ENCODE measurements at places on chromosomes 1 and 21.

GRCh38 chr1:157439302-157439954 is 112.9 kb downstream of the FCRL5 start:
- no peak for DNase-seq

DNA sequence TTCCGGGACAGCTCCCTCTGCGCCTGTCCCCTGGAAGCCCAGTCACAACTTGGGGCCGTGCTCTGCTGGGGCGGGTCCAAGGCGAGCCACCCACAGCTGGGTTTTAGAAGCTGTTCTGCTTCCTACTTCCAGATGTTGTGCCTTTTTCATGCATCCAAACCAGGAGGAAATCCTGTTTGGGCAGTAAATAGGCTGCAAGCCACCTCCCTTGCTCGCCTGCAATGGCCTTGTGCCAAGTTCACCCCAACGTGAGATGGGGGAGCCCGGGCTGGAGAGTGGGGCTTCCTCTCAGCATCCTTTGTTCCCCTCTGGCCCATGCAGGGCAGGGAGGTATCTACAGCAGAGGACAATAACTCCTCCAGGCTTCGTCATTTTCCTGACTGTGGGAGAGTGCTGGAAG is 73.2 kb downstream of the DMRTB1 start:
- no peak for DNase-seq

- no peak for DNase-seq
Measured at GRCh38 chr1:54811739-54812655, 10.9 kb upstream of the TTC22 start.

- DNase-seq = no peak
Measured at GRCh38 chr21:41668686-41669532, 97.9 kb downstream of the RIPK4 start.

DNA sequence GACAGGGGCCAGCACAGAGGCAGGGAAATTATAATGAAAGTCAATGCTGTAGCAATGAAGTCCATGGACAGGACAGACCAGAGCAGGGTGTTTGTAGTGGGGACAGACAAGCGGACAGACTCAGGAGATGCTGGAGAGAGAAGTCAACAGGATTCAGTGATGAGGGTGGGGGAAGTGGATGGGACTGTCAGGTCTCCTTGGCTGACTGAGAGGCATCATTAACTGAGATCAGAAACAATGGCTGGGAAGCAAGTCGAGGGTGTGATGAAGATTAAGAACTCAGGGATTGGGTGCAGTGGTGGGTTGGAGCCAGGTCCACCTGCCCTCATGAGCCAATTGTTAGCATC is 25.5 kb downstream of the CD58 start:
- DNase-seq = no peak

- no peak for DNase-seq
Measured at GRCh38 chr1:43541141-43541540, 10.5 kb downstream of the PTPRF start.

GRCh38 chr1:214939180-214939579 is 143.4 kb upstream of the KCNK2 start:
- no peak for DNase-seq

- DNase-seq = no peak
Measured at GRCh38 chr1:108051631-108052377, 86.8 kb upstream of the VAV3 start.

DNA sequence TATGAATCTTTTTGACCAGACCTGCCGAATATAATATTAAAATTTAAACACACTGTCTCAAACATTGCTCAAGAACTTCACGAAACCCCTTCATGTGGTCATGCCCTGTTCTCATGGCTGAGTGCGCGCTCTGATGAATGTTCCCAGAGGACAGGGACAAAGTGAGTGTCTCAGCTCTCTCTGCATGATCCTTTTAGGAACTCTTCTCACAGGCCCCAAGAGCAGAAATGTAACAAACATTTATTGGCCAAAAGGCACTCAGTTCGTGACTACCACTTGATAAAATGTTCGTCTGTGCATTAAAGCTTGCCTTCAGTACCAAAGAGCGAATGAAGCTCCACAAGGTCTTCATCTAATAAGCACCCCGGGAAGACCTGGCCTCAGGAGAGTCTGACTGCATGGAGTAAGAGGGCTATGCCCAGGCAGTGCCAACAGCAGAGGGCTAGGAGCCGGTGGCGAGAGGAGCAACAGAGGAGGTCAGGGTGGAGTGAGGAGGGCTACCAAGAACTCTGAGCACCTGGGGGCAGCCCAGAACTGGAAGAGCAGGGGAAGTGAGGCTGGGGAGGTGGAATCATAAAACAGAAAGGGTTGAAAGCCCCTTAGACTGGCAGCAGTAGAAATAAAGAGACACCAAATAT is 171.1 kb downstream of the RHOU start:
- no peak for DNase-seq

- DNase-seq = no peak
Measured at GRCh38 chr1:191752342-191752741, 405.9 kb upstream of the RGS18 start.

GRCh38 chr1:10657088-10657847 is 139.2 kb downstream of the CASZ1 start:
- DNase-seq = no peak

DNA sequence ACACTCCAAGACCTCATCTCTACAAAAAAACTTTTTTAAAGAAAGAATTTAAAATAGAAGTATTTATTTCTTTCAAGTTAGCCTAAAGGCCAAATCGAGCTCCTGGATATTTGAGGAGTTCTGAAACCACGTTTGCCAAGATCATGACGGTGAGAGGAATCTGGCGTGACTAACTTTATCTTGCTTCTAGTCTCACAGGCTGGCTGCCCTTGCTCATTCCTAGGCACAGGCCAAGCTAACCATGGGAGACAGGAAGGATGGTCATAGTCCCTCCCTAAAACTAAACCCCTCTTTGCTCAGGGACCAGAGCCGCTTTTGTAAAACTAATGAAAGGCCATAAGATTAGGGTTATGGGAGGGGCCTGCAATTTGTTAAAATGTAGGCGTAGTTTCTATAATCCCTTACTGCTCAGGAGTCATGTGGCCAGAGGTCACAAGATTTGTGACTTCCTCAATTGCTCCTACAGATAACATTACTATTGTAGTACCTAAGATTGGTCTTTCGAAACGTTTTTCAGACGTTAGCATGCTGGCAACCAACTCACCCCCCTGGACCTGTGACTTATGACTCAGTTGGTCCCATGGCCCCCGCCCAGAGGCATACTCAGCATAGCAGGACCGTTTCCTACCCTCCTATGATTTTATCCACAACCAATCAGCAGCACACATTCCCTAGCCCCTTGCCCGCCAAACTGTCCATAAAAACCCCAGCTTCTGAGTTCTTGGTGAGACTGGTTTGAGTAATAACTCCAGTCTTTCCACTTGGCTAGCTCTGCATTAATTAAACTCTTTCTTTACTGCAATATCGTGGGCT is 425.0 kb downstream of the SMYD3 start:
- no peak for DNase-seq
